Dermis lymphatic vessel endothelial cell (primary cell): ENCODE measurements at places on chromosomes 16 and 17. TPM values are rescaled to one million over a fixed set of nuclear protein-coding genes. Genes with fewer than 3 reads are reported as not detected.

Gene MFSD6L
- total RNA-seq = not detected in 2 replicates

Gene RGS11
- under 0.01 and 0.33 TPM in 2 replicates for total RNA-seq

Gene CLEC19A
- total RNA-seq = under 0.01 TPM in 1 of 2 replicates, not detected in the other

Gene AOC3
- 0.33 and 0.43 TPM in 2 replicates for total RNA-seq

Gene FN3K
- total RNA-seq = 3.8 and 4.2 TPM in 2 replicates

Gene CTCF
- total RNA-seq = 20.2 and 30.3 TPM in 2 replicates

Gene TP53TG3
- total RNA-seq = not detected in 2 replicates

Gene KRT27
- total RNA-seq = not detected in 2 replicates

Gene EVI2A
- 0.11 and 0.17 TPM in 2 replicates for total RNA-seq

Gene CD79B
- total RNA-seq = 0.22 and 0.43 TPM in 2 replicates

Gene CYB561
- 5.9 and 12.6 TPM in 2 replicates for total RNA-seq

Gene TNFRSF17
- not detected in 2 replicates for total RNA-seq

Gene NPIPB6
- total RNA-seq = 0.43 TPM in 1 of 2 replicates, not detected in the other

Gene RHBDL1
- 0.17 TPM in 1 of 2 replicates, not detected in the other for total RNA-seq

Gene RPH3AL
- total RNA-seq = 13.1 and 14.8 TPM in 2 replicates

Gene NPIPA7
- 0.11 and 0.43 TPM in 2 replicates for total RNA-seq

Gene IRX3
- 2.0 and 3.9 TPM in 2 replicates for total RNA-seq

Gene VAT1L
- total RNA-seq = 0.11 TPM in 1 of 2 replicates, not detected in the other
